Pons (tissue), 1 donor: ENCODE measurements at places on chromosomes 11 and 22.

GRCh38 chr11:59698506-59698905 lies 15.1 kb downstream of the OR10V1 start:
- no peak for DNase-seq

GRCh38 chr11:7977232-7977917 lies 9.8 kb upstream of the EIF3F start:
- DNase-seq = no peak

DNA sequence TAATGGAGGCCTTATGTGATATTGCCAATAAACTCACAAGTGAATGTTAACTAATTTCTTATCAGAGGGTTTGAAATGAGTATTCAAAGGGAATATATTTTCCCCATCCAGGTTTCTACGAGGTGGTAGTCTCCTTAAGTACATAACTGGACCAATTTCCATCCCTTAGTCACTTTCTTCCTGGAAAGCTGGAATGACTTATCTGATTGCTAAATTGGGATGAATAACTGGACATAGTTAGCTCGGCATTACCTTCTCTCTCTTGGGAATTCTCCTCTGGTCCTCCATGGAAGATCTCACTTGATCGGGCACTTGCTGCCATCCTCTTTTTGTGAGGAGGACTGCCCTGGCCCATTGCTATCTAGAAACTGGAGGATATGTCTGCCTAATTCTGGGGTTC lies 109.1 kb downstream of the TRPC6 start:
- DNase-seq = no peak

DNA sequence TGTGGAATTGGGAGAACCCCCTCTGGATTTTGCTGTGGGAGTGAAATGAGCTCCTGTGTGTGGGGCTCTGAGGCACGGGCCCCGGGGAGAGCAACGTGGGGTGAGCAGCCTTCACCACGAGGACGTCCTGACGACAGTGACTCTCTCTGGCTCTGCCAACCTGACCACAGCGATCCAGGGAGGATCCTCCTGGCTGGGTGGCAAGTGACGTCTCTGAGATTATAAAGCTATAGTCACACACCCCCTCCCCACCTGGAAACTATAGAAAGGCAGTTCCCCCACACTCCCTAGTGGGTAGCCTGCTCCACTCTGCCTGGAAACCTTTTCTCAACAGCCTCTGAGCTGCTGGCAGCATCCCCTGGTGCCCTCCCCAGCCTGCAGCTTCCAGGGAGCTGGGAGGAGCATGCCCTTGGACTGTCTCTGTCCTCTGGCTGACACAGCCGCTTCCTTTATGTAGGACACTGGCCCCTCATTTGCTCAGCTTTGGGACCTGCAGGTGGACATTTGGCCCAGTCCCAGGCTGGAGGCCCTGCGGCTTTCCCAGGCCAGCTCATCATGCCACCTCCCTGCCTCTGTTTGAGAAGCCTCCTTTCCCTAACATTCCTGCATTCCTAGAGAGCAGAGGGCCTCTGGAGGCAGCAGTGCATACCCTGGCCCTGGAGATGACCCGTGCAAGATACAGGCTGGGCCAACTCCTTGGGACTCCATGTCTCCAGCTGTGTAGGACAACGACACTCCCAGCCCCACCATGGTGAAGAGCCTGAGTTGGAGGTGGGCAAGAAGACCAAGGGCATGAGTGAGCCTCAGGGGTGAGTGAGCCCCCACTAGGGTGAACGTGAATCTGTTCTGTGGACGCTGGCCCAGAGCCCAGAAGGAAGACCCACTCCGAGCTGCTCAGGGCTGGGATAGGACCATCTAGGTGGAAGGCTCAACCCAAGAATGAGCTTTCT lies 314.0 kb downstream of the NTM start:
- no peak for DNase-seq

GRCh38 chr11:95067039-95067840 lies 521 bp downstream of the SRSF8 start:
- peak; percentile 75 for DNase-seq

- no peak for DNase-seq
Observed at GRCh38 chr22:46229701-46230100, 20.4 kb downstream of the CDPF1 start.

DNA sequence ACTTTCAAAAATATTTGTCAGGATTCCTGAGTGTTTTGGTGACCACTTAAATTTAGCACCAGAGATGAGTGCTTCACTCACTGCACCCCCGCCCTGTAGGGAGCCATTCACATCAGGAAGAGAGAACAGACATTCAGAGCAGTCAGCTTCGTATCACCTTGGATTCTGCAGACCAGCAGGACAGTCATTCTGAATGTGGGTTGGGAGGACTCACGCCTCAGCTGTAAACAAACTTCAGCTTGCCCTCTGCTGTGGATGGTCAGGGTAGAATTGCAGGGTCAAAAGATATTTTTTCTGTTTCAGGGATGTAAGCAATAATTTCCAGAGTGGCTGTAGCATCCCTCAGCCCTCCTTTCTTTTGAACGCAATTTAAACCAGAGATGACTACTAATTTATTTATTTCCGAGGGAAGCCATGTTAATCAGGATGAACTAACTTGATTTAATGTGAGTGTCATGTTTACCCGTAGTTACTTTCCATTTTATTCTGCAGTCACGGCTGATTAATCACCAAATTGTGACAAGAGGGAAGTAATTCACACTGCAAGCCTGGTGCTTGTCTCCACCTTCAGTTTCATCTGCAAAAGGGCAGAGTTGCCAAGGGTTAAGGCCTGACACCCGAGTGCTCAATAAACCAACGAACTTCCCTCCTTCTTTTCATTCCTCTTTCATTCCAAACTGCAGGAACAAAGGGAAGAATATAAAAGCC lies 174.2 kb upstream of the DDI1 start:
- no peak for DNase-seq

GRCh38 chr11:45856044-45856468 lies 8.8 kb downstream of the CRY2 start:
- no peak for DNase-seq

- no peak for DNase-seq
Observed at GRCh38 chr22:20644071-20644642, 129.8 kb upstream of the SERPIND1 start.

GRCh38 chr11:111499483-111499882 lies 12.7 kb downstream of the BTG4 start:
- no peak for DNase-seq

GRCh38 chr11:129933262-129933661 lies 37.9 kb upstream of the NFRKB start:
- DNase-seq = no peak

- DNase-seq = peak; percentile 44
Observed at GRCh38 chr11:29943347-29943746, 73.5 kb downstream of the KCNA4 start.

DNA sequence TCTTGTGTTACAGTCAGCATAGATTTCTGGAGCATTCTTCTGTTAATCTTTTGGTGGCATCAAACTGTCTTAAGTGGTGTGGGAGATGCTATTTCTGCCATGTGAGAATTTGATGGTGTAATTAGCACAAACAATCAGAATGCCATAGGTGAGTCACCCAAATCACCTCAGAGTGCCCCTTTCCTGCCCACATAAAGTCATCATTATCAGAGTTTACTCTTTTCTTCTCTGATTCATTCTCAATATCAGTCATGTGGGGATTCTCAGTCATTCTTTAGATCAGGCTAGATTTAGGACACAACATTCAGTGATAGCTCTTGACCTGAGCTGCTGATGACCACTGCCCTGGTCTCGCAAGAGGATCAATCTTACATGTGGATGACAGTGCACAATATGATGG lies 23.7 kb upstream of the MS4A6A start:
- no peak for DNase-seq

- no peak for DNase-seq
Observed at GRCh38 chr22:19720999-19721329, 2.4 kb upstream of the GP1BB start.

DNA sequence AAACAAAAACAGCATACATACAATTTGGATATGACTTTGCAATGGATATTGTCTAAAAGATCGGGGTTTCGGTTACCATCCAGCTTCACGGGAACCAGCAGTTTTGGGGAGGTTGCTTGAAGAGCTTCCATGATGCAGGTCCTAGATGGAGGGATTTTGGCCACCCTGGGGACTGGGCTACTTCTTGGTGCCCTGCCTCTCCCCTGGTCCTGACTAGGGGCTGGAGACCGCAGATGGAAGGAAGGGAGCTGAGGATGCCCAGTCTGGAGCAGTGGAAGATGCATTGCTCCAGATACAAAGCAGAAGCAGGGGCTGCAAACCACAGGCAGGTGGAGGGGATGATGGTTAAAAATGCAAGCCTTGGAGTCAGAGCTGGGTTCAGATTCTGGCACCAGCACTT lies 13.5 kb downstream of the SOX10 start:
- DNase-seq = peak; percentile 20

- no peak for DNase-seq
Observed at GRCh38 chr11:126418887-126419286, 63.4 kb downstream of the ST3GAL4 start.

DNA sequence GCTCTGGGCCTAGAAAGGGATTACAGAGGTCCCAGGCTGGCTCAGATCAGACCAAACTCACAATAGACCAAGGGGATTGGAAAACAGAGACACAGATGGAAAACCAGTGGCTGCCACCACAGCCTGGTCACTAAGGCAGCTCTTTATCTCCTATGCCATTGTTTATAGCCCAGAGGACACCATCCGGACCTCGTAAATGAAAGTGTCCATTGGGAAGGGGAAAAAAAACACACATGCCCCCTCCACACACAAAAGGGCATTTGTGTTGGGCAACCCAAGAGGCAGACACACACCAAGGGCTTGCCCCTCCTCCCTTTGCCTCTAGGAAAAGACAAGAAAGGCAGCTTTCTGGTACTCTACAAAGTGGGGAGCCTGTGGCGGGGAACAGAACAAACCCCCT lies 85.9 kb downstream of the GAB2 start:
- DNase-seq = peak; percentile 99

- no peak for DNase-seq
Observed at GRCh38 chr11:114438303-114438702, 964 bp upstream of the REXO2 start.

- DNase-seq = no peak
Observed at GRCh38 chr11:59759900-59760299, 4.7 kb downstream of the STX3 start.

DNA sequence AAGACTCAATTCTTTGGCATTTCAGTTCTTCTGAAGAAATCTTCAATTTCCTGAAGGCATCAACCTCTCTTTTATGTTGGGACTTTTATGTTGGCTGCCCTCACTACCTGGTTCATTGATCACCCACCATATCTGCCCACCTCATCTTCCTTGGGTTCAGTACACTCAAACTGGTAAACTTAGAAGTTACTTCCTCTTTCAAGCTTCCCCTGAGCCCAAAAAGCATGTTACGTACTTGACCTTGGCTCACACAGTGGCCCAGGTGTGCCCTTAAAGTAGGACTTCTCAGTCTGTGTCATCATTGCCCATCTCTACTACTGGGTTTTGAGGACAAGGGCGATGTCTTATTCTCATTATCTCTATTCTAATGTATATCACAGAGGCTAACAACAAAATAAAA lies 86.1 kb downstream of the GRIA4 start:
- no peak for DNase-seq

DNA sequence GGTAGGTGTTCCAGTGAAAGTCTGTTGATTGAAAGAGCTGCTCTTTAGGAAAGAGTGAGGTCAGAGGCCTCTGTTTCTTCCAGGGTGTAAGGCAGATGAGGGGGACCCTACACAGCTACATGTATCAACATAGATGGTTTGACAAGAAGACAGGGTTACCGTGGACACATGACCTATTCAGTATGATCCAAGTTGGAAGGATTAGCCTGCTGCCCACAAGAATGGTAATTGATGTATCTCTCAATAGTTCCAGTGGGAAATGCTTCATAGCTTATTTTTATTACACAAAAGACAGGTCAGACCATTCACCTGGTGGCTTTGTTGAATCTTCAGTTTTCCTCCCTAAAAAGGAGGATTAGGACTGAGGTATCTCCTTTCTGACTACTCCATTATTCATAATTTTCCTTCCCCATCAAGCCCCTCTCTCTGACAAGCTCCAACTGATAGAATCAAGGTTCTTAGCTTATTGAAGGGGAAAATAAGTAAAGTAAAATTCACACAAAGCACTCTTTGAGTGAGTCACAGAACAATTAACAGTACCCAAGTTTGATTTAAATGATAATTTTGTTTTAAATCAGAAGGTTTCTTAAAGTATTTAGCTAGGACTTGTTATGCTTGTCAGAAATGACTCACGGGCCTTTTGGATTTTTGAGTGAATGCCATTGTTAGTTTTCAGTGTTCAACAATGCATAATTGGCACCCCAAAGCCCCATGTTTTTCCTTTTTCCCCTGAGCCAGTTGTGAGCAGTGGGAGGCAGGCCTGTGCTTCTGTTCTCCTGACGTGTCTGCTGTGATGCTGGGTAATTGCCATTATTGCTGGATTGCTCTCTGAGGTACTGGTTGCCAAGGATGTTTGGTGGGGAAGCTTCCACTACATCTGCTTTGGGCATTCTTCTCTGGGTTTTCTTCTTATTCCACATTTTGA lies 373.2 kb downstream of the DDX10 start:
- peak; percentile 15 for DNase-seq

DNA sequence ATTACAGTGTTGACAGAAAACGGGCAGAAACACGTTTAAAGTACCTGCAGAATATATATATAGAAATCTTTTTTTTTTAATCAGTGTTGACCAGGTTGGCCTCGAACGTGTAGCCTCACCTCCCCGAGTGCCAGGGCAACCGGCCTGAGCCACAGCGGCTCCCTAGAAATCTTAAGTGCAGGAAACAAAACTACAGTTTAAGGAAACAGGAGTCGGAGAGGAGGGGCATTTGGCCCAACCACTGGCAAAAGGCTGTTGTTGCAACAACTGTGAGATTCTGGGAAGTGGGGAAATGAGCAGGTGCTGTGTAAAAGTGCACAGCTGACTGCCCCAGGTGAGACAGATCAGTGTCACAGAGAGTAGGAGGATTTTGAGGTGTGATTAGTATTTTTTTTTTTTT lies 3.7 kb downstream of the YWHAH start:
- no peak for DNase-seq
